ENCODE measurements at places on chromosomes 5 and 9. TPM values are rescaled to one million over a fixed set of nuclear protein-coding genes. Genes with fewer than 3 reads are reported as not detected.

The GAS1 gene
- polyA plus RNA-seq = not detected

The KCNV2 gene
- polyA plus RNA-seq = not detected

The PRLR gene
- polyA plus RNA-seq = not detected

The NRG2 gene
- not detected for polyA plus RNA-seq

The MAPKAP1 gene
- 45.9 TPM for polyA plus RNA-seq

The SLC34A1 gene
- polyA plus RNA-seq = not detected

The ELAVL2 gene
- not detected for polyA plus RNA-seq

The VDAC1 gene
- 104 TPM for polyA plus RNA-seq

The BAAT gene
- not detected for polyA plus RNA-seq

The ADRB2 gene
- polyA plus RNA-seq = 0.53 TPM

The MOB3B gene
- polyA plus RNA-seq = not detected

The IGIP gene
- polyA plus RNA-seq = 0.06 TPM

The GRXCR2 gene
- polyA plus RNA-seq = not detected

The PURA gene
- polyA plus RNA-seq = 3.7 TPM

The RANBP17 gene
- polyA plus RNA-seq = not detected

The ZNF79 gene
- 3.4 TPM for polyA plus RNA-seq
